ENCODE measurements at places on chromosomes 5 and 9.

- no peak for DNase-seq
Measured at GRCh38 chr5:80054682-80055081, 19.5 kb downstream of the THBS4 start.

DNA sequence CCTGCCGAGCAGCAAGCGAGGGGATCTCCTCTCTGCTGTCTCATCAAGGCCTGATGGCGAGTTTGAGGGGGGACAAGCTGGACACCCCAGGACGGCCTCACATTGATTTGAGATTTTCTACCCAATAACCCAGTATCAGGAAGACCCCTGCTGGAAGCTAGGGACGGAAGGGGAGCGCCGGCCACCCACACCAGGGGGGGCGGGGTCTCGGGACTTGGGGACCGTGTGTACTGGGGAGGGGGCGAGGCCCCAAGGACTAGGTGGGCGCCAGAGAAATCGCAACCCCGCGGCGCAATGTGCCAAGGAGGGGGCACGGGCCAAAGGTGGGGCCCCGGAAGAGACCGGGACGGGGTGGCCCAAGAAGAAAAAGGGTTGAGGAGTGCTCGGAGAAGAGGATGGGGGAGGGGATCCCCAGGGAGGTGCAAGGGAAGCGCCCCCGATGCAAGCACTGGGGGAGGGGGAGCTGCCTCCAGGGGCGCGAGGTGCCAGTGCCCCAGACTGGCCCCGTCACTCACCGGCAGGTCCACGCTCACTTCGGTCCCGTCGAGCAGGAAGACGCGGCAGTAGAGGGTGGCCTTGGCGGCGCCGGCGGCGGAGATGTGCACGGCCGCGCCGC is 1.1 kb downstream of the EPB41L4B start:
- DNase-seq = no peak

GRCh38 chr5:31626156-31626555 is 12.8 kb upstream of the PDZD2 start:
- DNase-seq = no peak

GRCh38 chr5:105554568-105555169 is 1992.1 kb upstream of the NUDT12 start:
- DNase-seq = no peak

GRCh38 chr5:29944327-29944726 is 1249.2 kb upstream of the CDH6 start:
- DNase-seq = no peak

GRCh38 chr5:172285226-172286143 is 1.9 kb upstream of the UBTD2 start:
- no peak for DNase-seq

DNA sequence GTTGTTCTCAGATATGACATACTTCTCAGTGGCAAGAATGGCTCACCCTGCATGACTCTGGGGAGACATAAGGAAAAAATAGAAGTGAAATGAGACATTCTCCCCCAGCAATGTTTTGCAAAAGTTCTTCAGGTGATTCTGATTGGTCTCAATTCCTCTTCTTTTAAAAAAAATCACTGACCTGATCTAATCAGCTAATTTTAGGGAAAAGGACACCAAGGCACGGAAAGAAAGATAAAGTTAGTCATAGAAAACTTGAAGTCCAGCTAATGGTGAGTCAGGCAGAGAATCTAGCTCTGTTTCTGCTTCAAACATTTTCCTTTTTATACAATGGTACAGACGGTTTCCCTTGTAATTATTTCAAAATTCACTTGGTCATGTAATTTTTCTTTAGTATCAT is 1018.9 kb upstream of the ARRDC3 start:
- DNase-seq = no peak

- no peak for DNase-seq
Measured at GRCh38 chr5:143390941-143391340, 12.5 kb downstream of the NR3C1 start.

GRCh38 chr9:16555802-16556201 is 314.7 kb downstream of the BNC2 start:
- no peak for DNase-seq

DNA sequence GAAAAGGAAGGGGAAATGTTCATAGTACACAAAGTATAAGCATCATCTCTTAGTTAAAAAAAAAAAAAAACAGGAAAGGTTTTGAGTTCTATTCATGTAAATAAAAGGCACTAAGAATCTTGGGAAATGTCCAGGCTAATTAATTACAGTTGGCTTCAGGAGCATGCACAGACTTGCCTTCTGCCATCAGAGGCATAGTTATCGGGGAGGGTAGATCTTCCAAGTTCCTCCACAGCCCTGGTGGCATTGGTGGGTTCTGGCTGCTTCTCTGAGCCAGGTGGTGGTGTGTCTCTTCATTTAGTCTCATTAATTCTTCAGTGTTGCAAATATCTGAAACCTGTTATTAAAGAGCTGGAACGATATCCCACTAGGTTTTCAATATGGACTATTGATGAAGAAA is 85.2 kb downstream of the TMEM252 start:
- DNase-seq = no peak

DNA sequence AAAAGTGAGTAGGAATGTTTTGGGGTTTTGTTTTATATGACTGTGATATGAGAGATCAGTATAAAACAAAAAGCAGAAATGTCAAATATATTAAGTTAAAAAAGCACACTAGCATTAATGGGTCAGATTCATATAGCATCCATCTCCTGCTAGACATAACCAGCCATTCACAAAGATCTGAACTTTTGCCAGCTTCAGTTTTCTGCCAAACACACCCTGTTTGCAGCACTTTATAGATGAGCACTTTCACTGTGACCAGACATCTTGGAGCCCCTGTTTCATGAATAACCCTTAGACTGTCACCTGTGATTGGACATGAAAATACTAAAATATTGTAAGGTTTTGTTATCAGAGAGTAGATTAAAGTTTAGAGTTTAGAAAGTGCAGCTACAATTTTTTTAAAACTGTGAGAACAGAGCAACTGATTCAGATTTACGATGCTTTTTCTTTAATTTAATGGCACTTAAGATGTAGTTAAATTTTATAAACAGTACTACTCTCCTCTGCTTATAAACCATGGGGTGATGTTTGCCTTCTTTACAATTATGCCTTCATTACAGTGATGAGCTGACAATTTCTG is 142.6 kb downstream of the KCTD16 start:
- DNase-seq = no peak

- DNase-seq = no peak
Measured at GRCh38 chr5:84113246-84114105, 271.2 kb downstream of the EDIL3 start.

DNA sequence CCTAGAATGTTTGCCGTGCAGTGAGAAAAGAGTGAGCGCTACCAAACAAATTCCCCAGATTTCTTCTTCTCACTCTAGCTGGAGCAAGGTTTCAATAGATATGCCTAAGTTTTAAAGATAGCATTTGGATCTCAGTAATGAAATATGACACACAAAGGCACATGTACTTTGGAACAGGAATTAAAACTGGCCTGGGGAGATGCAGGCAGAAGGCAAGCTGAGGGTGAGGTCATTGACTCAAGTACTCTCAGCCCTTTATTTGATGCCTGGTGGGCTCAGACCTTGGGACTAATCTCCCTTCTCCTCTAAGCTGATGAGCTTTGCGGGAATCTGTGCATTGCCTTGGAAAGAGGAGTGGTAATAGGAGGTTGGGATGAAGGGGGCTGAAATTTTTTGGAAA is 323.3 kb upstream of the SLC30A5 start:
- no peak for DNase-seq

DNA sequence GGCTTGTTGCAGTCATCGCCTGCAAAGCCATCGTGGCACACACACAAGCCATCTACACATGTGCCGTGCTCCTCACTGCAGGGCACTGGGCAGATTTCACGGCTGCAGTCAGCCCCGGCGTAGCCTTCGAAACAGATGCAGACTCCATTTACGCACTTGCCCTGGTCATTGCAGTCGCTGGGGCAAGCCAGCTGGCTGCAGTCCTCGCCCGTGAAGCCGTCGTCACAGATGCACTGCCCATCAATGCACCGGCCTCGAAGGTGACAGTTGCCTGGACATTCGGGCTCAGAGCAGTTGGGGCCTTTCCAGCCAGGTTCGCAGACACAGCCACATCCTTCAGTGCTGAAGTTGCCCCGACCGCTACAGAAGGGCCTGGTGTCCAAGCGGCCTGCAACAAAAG is 31.1 kb downstream of the TNC start:
- DNase-seq = no peak

DNA sequence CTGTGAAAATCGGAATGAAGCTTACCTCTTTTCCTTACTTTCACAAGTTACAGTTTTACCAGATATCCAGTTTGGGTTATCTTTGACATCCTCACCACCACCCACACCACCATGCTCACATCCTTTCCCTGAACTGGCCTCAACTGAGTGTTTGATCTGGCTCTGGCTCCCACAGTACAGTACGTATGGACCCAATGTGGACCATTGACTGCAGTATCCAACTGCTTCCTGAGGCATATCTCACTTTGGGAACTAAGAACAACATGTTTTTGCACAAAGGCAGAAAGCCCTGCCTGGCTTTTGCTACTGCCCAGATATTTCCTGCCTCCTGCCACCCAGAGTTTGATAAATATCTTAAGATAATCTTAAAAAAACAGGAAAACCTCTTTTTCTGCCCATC is 1232.0 kb upstream of the CDH18 start:
- DNase-seq = no peak

GRCh38 chr9:34659592-34660253 is 2.7 kb downstream of the CCL27 start:
- DNase-seq = no peak

DNA sequence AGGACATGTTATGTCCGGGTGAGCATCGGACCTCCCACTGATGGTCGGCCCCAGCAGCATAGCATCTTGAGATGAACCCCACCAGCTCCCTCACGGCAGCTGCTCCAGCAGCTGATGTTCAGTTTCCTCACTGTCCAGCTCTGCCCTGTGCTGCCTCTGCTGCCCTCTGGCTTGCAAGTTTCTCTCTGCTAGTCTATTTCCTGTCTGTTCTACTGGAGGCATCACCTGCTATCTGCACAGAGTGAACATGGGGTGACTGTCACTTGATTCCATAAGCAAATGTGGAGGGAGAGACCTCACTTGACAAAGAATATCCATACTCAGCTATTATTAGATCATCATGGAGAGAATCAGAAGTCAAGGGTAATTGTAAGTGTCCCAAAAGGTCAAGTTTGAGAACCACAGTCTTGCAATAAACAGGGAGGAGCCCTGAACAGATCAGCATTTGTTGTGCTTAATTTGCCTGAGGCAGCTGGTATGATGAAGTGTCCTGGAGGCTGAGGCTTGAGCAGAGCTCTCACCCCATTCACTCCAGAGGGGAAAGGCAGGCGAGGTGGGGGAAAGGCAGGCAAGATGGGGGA is 702.8 kb downstream of the SEMA5A start:
- DNase-seq = no peak

All from CD4-positive, alpha-beta T cell treated with Interleukin-12 subunit alpha and Interleukin-12 subunit beta, for 1 hour (primary cell).